HFF-Myc (cell line): ENCODE measurements at places on chromosomes 1 and 21.

DNA sequence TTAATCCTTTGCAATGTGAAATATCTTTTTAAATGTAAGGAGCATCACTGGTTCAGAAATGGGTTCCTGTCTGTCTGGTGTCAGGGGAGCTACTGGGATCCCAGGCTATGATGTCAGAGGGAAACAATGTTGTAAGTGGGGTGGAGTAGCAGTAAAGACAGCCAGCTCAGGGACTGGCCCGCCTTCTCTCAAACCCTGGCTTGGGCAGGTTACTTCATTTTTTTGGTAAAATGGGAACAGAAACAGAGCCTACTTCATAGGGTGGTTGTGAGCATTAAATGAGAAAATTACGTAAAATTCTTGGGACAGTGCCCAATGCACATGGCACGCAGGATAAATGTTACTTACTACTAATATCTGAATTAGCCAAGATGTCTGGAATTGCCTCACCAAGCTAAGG lies 30.7 kb upstream of the IL20 start:
- DNase-seq = no peak

GRCh38 chr1:10701145-10701544 lies 95.3 kb downstream of the CASZ1 start:
- DNase-seq = no peak

- no peak for DNase-seq
Observed at GRCh38 chr21:25615880-25616279, 8.6 kb upstream of the MRPL39 start.

DNA sequence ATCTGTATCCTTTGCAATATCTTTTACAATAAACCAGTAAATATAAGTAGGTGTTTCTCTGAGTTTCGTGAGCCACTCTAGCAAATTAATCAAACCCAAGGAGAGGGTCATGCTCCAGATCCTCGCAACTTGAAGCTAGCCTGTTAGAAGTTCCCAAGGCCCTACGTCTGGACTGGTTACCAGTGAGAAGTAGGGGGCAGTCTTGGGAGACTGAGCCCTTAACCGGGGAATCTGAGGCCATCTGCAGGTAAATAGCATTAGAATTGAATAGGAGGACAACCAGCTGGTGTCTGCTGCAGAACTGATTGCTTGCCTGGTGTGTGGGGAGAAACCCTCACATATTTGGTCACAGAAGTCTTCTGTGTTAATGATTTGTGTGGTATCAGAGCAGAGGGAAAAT lies 190.5 kb downstream of the RYR2 start:
- no peak for DNase-seq

GRCh38 chr1:231554969-231555368 lies 26.5 kb downstream of the TSNAX start:
- DNase-seq = no peak

DNA sequence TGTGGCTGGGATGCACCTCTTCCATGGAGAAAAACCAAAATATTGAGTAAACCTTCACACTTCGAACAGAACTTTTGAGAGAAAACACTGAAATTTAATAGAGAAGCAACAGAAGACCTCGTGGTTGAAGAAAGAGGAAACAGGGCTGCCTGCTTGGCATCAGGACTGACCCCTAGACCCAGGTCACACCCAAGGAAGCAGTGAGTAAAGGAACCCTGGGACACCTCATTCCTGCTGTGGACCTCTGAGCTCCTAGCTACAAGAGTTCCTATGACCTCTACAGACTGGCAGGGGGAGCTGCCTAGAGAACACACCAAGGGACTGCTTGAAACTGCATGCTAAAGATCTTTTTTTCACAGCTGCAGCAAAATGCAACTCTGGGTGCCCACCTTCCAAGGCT lies 67.8 kb downstream of the FASLG start:
- DNase-seq = no peak
